ENCODE measurements at places on chromosomes 7 and 10.

GRCh38 chr10:111833251-111833650 is 350.3 kb downstream of the GPAM start:
- DNase-seq, result no peak

DNA sequence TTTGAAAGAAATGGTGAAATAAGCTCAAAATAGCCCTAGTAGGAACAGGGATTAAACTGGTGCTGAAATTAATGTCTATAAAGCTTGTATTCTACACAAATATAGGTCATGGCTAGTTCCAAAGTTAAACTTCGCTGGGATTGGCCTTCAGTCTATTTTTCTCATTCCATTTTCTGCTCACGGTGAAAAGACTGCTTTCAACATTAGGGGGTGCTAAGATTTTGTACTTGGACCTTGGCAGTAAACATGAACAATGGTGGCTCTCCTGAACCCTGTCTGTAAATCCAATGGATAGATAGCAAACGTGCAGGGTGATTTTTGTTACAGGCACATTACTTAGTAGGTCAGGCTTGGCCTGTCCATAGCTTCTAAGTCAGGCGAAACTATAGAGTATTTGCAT is 36.0 kb upstream of the RSU1 start:
- peak; percentile 52 for DNase-seq

DNA sequence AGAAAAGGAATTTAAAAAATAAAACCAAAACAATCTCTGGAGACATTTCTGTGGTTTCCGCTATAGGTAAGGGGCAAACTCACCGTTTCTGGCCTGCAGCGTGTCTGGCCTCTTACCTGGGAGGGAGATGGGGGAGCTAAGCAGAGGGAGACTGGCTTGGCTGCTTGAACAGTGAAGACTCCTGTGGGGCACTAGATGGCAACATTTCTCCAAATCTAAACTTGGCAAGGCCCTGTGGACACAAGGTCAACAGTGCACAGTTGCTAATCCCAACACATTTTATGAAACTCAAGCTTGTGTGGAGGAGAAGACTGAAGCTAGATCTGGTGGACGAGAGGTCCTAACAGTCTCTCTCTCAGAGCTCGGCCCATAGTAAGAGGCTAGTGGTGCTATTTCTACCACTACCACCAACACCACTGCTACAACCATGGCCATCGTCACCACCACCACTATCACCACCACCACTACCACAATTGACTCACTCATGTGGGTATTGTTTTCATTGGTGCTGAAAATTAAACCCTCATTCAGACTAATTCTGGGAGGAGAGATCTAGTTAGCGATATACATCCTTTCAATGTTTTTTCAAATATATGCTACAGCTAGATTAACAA is 28.4 kb upstream of the CDHR3 start:
- peak; percentile 67 for DNase-seq

GRCh38 chr10:129416956-129417765 is 49.9 kb upstream of the MGMT start:
- no peak for DNase-seq

GRCh38 chr10:30821994-30822692 is 192.6 kb upstream of the LYZL2 start:
- DNase-seq, result peak; percentile 48

GRCh38 chr10:11715815-11716494 is 26.2 kb upstream of the ECHDC3 start:
- DNase-seq, result no peak

- DNase-seq, result no peak
Measured at GRCh38 chr7:36029853-36030515, 123.1 kb upstream of the EEPD1 start.

DNA sequence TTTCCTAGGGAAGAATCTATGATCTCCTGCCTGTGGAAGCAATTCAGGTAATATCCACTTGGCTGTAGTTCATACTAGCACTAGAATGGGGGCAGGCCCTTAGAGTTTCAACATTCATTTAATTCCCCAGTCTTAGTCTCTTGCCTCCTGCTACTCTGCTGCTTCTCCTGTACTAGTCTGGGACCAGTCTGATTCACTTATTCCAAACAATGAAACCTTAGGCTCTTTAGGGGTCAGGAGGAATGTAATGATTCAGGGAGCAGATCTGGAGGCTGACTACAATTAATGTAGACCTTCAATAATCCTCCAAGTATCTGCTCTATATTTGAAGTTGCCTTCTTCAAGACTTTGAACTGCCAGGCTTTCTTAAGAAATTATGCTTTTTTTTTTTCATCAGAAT is 101.8 kb downstream of the GNAT3 start:
- DNase-seq, result no peak

DNA sequence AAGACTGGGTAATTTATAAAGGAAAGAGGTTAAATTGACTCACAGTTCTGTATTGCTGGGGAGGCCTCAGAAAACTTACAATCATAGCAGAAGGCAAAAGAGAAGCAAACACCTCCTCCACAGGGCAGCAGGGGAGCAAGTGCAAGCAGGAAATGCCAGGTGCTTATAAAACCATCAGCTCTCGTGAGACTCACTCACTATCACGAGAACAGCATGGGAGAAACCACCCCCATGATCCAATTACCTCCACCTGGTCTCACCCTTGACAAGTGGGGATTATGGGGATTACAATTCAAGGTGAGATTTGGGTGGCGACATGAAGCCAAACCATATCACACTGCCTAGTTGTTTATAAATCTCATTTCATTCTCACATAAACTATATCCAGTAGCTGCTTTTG is 28.0 kb upstream of the CPN1 start:
- no peak for DNase-seq

GRCh38 chr7:5549096-5549763 is 125.6 kb upstream of the TNRC18 start:
- DNase-seq, result peak; percentile 43

DNA sequence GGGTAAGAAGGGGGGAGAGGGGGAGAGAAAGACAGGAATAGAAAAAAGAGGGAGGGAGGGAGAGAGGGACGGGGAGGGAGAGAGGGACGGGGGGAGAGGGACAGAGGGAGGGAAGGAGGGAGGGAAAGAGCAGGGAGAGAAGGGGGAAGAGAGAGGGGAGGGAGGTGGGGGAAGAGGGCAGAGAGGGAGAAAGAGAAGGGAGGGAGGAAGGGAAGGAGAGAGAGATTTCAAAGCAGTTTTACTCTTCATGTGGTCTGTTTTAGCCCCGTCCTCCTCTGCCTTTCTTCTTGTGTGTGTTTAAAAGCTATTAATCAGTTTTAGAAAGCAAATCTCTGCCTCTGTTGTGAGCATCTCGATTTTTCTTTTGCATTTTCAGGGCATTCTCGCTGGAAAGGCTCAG is 237.0 kb downstream of the WDR37 start:
- DNase-seq, result no peak

GRCh38 chr7:56023500-56023899 is 27.7 kb downstream of the PSPH start:
- DNase-seq, result no peak

Measured in hematopoietic multipotent progenitor cell treated with erythropoietin and hydrocortisone succinate and interleukin-3 and kit ligand, for 4 days (in vitro differentiated cells).